ENCODE measurements at places on chromosomes 7 and 10.

GRCh38 chr7:142620402-142620801 lies 128.9 kb upstream of the PRSS1 start:
- DNase-seq, result no peak

DNA sequence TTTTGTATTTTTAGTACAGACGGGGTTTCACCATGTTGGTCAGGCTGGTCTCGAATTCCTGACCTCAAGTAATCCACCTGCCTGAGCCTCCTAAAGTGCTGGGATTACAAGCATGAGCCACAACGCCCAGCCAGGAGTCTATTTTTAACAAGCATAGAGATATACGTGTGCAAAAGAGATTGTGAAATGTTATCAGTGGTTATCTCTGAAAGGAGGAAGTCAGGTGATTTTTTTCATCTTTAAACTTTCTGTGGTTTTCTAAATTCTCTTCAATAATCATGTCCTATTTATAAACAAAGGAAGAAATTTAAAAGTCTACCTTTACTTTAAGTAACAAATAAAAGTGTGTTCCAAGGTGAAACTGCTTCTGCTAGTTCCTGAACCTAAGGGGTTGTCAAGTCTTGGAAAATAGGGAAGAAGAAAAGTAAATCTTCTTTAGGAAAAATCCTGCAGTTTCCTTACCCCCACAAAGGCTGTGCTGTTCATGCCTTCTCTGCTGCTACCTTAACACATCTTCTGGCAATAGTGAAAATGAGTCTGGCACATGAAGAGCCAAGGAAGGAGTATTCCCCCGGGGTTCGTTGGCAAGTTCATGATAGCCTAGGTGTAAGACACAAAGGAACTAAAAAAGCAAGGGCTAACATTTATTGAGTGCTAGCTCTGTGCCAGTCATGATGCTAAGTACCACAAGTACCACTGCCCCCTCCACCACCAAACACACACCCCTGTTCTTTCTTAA lies 51.1 kb downstream of the CYP26A1 start:
- DNase-seq, result no peak

GRCh38 chr10:95287281-95287680 lies 3.5 kb downstream of the PDLIM1 start:
- DNase-seq, result no peak

DNA sequence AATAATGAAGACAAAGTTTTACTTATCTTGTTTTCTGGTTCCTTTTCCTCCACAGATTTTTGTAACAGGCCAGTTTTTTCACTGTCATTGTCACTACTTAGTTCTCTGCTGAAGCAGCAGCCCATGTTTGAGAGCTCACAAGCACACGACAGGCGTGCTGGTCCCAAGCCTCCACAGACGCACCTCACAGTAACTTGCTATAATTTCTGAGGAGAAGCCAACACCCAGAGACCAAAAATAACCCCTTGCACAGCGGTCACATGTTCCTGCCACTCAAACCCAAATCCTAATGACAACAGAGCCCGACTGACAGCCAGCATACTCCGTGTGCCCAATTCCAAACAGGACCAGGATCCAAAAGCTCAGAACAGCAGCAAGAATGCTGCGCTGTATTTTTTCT lies 58.5 kb downstream of the LARP4B start:
- no peak for DNase-seq

DNA sequence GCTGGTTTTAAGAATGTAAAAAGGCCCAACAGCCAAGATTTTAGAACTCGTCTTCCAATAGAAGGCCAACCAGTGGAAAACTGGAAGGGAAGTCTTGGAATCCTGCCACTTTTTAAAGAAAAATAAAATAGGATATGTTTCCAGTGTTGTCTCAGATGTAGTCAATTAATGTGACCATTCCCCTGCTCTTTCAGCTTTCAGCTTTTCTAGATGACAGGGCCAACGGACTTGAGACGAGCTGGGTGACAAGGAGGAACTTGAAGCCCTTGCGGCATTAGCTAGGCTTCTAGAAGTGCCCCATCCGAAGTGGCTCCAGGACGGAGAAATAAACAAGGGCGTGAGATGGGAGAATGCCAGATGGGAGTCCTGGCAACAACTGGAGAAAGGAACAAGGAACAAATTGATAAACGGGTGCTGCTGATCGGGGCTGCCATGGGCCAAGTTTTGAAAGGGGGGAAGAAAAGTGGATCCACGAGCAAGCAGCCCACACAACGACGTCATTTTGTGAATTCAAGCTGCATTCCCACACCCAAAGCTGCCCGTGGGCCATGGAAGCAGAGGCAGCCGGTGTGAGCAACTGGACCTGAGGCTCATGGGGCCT lies 42.3 kb downstream of the CTBP2 start:
- DNase-seq, result no peak

DNA sequence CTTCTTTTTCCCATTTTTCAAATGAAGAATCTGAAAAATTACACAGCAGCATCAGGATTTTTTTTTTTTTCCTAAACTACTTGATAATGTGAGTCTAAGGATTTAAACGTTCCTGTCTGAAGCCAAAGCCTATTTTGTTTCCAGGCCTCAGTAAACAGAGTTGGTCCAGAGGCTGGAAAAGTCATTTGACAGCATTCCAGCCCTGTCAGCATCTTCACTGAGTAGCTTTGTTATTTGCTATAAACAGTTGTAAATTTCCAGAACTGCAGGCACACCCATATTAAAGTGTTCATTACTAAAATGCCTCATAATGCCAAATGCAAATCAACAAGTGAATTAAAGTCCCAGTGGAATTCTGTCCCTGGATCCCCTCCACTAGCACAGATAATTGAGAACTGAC lies 35.5 kb upstream of the KMT2E start:
- DNase-seq, result no peak

GRCh38 chr7:116836911-116837310 lies 25.5 kb upstream of the CAPZA2 start:
- no peak for DNase-seq

GRCh38 chr7:27245124-27245797 lies 2.7 kb downstream of the EVX1 start:
- no peak for DNase-seq

Data from left forelimb (tissue), 1 donor.